B cell (primary cell): ENCODE measurements at places on chromosomes 7 and 10. TPM values are rescaled to one million over a fixed set of nuclear protein-coding genes. Genes with fewer than 3 reads are reported as not detected.

DNA sequence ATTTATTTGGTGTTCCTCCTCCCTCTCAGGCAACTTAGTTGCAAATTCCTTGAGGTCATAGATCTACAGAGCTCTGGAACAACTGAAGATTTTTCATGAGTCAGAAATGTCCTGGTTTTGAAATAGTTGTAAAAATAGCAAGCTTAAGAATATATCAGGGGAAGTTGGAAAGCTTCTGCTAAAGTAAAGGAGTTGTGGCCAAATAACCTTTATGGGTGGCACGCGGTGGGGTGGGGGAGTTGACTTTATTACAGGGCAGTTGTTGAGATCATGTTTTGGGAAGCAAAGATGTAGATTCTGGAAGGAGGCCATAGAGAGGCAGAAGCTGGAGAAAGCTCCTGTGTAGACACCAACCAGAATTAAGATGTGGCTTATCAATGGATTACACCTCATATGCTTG, 326.0 kb upstream of the MTPN start:
- no peak for DNase-seq
- no peaks in the 10 kb centered on the region for H3K36me3 ChIP-seq
- H3K4me1 ChIP-seq, result no peaks in the 10 kb centered on the region
- no peaks in the 10 kb centered on the region for H3K27me3 ChIP-seq
- no peak overlapping the region for H3K27ac ChIP-seq

DNA sequence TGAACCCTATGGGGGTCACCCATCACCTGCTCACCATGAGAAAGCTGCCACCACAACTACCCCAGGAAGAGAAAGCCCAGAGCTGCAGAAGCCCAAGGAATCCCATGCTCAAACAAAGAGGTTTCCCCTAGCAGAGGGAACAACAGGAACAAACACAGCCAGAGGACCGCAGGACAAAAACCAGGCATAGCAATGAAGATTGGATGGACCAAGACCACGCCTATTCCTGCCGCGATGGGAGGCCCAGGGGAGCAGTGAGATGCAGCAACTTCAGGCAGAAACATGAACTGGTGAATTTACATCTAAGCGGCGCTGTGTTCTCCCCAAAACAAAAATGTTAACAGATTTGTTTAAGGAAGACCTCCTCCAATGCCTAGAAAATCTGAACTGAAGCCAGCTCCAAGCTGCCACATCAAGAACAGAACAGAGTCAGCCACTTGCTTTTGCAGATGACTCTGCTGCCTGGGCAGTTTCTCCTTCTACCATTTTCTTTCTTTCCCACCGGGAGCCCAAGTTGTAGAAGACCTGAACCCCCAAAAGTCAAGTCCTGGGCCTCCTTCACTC, 134.2 kb upstream of the NEBL start:
- H3K27me3 ChIP-seq, result no peaks in the 10 kb centered on the region
- DNase-seq, result no peak
- H3K4me1 ChIP-seq, result no peaks in the 10 kb centered on the region
- no peaks in the 10 kb centered on the region for H3K36me3 ChIP-seq
- no peak overlapping the region for H3K4me3 ChIP-seq
- no peak overlapping the region for H3K27ac ChIP-seq

DNA sequence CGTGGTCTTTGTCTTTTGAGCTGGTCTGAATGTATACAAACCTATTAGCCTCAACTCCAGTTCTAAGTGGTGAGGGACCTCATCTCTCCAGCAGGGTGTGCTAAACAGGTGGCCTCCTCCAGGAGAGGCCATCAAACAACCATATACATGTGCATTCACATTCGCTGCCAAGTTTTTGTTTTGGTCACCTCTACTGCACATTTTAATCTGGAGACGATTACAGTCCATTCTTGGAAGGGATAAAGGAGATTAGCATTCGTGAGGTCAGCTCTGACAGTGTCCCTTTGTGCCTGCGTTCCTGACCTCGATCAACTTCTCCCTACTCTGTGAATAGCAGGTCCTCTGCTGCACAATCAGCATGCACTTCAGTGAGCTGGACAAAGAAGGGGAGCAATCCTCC, 60.8 kb downstream of the RHOBTB1 start:
- no peak overlapping the region for H3K4me3 ChIP-seq
- no peaks in the 10 kb centered on the region for H3K36me3 ChIP-seq
- DNase-seq, result peak; percentile 18

CPVL gene
- total RNA-seq, result 0.41 TPM in 1 of 2 replicates, not detected in the other
